ENCODE measurements at places on chromosomes 1 and 21.

- DNase-seq = no peak
Measured at GRCh38 chr21:16777041-16777720, 735.7 kb upstream of the CXADR start.

DNA sequence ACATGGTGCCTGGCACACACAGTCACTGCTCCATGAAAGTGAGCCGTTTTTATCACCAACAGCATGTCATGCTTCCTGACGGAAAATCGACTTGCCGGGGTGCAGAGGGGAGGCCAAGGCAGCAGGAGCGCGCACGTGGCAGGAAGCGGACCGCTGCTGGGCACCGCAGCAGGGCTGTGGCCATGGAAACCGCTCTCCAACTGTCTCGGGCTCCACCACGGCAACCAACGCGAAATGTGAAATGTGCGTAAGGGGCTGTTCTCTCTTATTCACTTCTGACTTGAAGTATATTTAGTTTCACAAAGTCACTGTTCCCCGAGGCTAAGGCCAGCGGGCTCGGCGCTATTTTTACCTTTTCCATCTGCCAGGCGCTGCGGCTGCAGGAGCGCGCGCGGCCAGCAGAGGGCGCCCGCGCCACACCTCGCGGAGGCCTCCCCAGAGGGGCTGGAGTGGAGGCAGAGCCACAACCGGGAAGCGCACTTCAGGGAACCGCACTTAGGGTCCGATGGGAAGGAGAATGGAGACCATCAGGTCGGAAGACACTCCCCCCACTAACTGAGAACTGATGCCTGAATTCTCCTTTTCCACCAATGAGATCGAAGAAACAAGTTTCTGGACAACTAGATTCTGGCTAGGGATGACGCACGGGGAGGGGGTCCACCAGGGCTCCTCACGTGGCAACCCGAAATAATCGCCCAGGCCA is 19.7 kb downstream of the RCC2 start:
- DNase-seq = peak; percentile 43

DNA sequence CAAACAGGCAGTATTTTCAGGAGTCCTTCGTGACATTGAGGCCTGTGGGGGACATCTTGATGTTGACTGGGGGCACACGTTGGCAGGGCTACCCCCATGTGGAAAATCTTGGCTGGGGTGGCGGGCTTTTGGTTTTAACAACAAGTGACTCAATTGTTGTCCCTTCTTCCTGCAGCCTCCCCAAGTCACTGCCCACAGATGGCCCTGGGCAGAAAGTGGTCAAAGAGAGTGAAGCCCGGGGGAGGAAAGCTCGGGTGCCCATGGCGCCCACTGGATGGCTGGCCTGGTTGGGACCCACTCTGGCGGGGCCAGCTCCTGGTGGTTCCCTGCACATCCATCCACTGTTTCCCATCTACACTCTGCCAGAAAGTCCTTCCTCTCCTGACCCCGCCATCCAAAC is 24.6 kb upstream of the ZNF648 start:
- DNase-seq = no peak

DNA sequence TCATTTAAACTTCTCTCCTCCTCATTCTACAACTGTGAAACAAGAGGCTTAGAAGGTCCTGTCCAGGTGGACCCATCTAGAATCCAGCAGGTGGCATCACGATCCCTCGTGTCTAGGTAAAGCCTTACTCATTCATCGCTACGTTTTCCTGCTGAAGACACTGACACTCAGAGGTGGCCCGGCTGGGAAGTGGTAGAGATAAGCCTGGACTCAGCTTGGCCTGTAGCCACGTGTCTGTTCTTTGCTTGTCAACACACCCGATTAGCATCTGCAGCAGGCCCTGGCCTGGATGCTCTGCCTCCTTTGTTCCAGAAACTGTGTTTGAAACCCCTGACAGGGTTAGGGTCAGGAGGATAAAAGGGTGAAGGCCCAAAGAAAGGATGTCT is 43.4 kb downstream of the PARP1 start:
- no peak for DNase-seq

DNA sequence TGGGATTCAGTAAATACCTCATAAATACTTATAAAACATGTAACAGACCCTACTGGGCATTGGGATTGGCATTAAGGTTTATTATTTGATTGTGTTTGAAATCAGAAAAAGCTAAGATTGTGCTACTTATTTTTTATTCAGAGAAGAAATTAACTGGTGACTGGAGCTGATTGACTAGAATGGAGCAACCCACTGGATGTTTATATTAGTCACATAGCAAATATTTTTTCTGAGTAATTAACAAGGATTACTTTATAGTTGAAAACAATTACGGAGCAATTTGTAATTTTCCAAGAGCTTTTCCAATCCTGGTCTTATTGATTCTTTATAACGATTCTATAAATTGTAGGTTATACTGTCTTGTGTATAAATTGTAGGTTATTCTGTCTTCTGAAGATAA is 208.7 kb downstream of the HLX start:
- DNase-seq = no peak

DNA sequence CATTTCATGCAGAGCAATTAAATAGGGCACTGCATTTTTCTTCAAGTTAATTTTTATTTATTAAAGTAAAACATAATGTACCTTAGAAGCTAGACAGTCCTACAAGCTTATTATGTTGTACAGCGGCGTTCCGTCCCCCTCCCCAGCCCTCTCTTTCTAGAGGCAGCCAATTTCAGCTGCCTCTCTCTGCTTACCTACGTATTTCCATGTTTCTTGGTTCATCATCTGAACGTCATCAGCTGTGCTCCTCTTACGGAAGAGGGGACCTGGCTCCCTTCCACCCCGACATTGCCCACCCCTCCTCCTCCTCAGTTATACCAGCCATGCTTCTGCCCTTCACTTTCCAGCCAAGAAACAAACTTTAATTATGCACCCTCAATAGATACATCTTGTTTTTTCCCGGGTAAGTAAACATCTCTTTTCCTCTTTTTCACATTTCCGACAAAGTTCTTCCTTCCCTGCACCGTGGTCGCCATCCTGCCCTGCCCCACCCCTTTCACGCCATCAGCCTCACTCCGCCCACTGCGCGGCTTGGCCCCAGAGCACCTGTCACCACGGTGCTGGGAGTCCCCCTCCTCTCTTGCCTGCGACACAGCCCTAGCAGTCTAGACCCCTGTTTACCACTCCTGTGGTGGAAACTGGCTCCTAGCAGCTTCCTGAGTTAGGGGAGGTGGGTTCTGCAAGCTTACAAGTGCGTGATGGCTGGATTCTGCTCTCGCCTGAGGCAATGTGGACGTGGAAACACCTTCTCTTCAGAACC is 57.9 kb downstream of the SLC37A1 start:
- DNase-seq = no peak

DNA sequence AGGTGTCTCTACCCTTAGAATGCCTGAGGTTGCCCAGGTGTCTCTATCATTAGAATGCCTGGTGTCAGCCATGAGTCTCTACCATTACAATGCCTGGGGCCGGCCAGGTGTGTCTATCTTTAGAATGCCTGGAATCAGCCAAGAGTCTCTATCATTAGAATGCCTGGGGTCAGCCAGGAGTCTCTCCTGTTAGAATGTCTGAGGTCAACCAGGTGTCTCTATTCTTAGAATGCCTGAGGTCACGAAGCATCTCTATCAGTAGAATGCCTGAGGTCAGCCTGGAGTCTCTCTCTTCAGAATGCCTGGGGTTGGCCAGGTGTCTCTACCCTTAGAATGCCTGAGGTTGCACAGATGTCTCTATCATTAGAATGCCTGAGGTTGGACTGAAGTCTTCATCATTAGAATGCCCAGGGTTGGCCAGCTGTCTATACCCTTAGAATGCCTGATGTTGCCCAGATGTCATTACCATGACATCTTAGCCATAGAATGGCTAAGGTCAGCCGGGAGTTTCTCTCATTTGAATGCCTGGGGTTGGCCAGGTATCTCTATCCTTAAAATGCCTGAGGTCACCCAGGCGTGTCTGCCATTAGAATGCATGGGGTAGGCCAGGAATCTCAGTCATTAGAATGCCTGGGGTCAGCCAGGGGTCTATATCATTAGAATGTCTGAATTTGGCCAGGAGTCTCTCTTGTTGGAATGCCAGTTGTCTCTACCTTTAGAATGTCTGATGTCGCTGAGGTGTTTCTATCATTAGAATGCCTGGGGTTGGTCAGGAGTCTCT is 44.0 kb downstream of the RNF187 start:
- no peak for DNase-seq

DNA sequence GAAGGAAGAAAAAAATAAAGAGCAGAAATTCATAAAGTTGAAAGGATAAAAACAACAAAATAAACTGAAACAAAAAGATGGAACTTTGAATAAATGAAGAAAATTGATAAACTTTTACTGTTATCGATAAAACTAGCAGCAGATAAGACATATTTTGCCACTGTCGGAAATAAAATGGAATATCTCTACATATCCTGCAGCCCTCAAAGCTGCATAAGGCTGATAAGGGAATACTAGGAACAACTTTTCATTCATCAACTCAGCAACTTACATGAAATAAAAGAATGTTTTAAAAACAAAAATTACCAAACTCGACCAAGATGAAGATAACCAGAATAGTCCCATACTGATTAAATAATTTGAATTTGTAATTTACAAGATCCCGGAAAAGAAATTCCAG is 48.0 kb upstream of the GRIK1 start:
- DNase-seq = no peak

DNA sequence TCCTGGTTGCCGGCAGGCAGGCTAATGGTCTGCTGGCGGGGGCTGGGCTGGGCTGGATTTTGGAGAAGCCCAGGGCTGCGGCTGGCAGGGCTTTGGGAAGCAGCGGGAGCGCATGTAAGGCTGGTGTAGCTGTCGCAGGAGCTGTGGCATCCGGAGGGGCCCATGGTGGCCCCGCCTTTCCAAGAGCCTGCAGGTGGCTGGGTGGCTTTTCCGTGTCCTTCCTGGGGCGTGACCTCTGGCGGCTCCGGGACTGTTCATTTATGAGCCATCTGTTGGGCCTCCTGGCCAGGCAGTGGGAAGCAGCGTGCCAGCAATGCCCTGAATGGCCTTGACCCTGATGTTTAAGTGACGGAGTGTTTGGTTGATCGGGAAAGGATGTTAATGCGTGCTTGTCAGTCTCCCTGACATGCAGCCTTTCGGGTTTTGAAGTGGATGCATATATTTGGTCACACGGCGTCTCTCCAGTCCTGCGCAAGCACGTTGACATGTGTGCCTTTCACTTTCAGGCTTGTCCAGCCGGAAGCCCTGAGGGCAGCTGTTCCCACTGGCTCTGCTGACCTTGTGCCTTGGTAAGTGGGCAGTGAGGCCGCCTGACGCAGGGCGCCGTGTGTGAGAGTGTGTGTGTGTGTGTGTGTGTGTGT is 38.5 kb downstream of the AGPAT3 start:
- DNase-seq = no peak

DNA sequence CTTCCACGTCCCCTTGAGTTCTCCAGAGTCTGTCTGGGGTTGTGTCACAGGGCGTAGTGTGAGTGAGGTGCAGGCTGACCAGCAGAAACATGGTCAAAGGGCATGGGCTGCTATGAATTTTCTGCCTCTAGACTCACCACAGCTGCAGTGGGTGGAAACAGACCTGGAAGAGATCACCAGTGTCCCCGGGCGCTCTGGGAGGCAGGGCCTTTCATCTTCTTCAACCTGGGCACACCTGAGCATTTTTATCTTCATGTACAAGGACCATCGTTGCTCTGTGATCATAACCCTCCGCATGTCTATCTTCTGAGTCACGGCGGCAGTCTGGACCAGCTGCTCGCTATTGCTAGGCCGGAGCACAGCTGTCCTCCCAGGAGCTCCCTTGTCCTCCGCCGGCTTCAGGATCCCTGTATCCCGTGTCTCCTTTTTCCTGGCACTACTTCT is 29.6 kb downstream of the DEGS1 start:
- DNase-seq = no peak

DNA sequence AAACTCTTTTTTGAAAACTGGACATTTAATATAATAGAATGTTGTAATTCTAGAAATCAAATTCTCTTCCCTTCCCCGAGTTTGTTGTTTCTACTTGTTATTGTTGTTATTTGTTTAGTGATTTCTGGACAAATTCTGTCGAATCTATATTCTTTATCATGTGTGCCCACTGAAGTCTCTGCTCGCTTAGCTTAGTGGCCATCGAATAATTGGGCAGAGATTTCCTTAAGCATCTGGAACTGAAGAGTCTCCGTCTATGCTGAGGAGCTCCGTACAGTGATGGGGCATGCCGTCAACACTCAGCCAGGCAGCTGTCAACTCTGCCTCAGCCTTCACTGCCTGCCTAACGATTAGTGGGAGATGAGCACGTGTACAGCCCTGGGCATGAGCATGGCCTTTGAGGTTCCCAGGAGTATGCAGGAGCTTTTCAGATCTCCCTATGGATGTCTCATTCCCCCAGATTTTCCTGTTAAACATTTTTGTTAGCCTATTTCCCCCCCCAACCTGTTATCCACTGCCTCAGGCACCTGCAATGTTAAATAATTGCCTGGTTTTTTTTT is 66.8 kb downstream of the SLX9 start:
- DNase-seq = no peak

DNA sequence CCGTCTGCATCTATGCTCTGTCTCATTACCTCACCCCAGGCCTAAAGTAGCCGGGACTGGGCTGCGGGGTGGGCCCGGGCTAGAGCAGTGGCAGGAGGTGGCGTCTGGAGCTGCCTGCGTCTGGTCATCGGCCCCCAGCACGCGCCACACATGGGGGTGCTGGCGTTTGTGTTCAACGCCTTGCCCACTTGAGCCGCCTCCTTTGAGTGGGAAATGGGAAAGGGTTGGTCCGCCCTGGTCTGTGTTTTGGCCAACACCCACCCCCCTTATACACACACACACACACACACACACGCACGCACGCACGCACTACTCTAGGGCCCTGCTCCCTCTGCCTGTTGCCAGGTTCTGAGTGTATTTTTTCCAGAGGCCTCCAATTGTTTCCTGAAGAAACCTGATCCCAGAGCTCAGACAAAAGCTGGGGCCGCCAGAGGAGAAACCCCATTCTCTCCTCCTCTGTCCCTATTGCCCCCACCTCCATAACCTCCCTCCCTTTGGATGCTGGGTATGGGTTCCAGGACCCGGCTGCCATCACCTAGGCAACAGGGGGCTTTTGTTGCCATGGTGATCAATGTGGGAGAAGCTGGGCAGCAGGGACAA is 10.1 kb downstream of the VANGL2 start:
- DNase-seq = no peak

- no peak for DNase-seq
Measured at GRCh38 chr1:119341372-119341947, 27.1 kb upstream of the HAO2 start.

DNA sequence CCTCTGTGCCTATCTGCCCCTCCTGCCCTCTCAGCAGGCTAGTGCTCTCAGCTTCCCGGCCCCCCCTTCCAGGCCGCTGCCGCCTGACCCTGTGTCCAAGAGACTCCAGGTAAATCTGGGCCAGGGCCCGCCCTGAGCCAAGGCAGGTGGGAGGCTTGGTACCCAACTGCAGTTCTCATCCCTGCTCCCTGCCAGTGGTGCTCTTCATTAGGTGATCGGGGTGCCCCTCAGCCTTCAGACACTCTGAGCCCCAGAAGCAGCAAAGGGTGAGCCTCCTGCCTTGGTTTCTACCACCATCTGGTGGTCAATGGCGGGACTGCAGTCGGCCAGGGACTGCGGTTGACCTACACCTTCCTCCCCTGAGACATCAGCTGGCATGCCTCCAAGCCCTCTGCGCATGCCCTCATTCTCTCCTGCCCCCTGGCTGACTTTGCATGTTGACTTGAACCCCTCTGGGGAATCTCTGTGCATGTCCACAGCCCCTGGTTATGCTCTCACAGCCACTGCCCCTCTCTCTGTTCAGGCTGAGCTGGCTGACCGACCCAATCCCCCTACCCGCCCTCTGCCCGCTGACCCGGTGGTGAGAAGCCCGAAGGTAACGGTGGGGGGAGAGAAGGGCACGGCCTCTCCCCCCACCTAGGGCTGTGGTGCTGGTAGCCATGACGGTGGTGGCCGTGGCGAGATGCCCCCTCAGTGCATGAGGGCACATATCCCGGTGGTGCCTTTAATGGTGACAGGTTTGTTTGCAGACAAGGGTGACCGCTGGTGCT is 2.0 kb upstream of the EFNA4 start:
- DNase-seq = peak; percentile 91
